ENCODE measurements at places on chromosomes 5 and 9. TPM values are rescaled to one million over a fixed set of nuclear protein-coding genes. Genes with fewer than 3 reads are reported as not detected.

DNA sequence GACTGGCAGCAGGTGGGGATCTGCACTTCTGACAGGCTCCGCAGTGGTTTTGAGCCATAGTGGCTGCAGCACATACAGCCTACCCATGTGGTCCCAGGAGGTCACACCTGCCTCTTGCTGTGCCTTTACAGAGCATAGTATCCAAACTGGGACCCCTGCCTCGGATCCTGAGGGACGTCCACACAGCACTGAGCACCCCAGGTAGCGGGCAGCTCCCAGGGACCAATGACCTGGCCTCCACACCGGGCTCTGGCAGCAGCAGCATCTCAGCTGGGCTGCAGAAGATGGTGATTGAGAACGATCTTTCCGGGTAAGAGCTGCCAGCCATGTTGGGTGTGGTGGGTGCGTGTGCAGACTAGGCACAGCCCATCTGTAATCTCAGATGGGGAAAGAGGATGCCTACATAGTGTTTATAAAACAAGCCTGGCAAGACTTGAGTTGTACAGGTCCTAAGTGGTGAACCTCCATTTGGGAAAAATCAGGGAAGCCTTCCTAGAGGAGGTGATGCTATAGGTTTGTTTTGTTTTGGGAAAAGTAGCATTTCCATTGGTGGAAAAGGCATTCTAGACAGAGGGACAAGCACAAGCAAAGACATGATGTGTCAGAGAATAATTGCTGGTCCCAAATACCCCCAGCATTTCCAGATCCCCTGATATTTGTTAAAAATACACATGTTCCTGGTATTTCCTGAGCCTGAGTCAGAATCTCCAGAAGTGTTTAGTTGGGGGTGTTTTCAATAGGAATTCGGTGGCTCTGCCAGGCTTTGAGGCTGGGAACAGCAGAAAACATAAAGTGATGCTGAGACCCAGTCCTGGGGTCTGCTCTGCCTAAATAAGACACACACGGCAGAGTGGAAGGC, 119.2 kb downstream of the DAB2IP start:
- H3K27ac ChIP-seq: no peak overlapping the region
- H3K36me3 ChIP-seq: no peaks in the 10 kb centered on the region
- peaks cover 3% of the 10 kb centered on the region for H3K27me3 ChIP-seq
- no peak for DNase-seq

DNA sequence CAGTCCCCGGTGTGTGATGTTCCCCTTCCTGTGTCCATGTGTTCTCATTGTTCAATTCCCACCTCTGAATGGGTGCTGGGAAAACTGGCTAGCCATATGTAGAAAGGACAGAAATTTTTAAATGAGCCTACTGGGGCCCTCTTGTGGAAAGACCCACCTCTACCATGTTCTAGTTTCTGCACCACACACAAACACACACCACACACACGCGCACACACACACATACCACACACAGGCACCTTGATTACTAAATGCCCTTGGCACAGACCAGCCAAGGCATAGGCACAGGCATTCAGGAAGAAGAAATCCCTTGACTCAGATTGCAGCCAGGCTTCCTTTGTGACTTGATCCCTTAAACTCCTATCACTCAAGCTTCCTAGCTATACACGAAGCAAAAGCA, 60.5 kb downstream of the SIL1 start:
- no peak overlapping the region for H3K4me3 ChIP-seq
- peaks cover 2% of the 10 kb centered on the region for H3K27me3 ChIP-seq
- no peak for DNase-seq
- H3K36me3 ChIP-seq: no peaks in the 10 kb centered on the region
- peaks cover 18% of the 10 kb centered on the region for H3K4me1 ChIP-seq

DNA sequence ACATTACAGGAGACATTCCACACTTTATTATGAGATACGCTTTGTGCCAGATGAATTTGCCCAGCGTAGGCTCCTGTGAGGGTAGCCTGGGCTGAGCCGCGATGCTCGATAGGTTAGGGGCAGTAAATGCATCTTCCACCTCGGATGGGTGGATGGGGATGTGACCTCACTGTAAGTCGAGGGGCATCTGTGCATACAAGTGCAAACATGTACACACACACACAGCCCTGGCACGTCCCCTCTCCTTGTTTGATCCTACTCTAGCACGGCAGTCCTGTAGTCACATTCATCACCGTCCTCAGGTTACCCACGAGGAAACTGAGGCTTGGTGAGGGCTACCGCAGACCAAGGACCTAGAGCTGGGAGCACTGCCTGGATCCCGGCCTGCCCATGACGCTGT, 166.8 kb downstream of the COL23A1 start:
- H3K4me3 ChIP-seq: no peak overlapping the region
- no peaks in the 10 kb centered on the region for H3K36me3 ChIP-seq
- DNase-seq: no peak
- H3K4me1 ChIP-seq: no peaks in the 10 kb centered on the region
- no peak overlapping the region for H3K27ac ChIP-seq

GRCh38 chr9:91809581-91810285, 140.3 kb downstream of the ROR2 start:
- no peak overlapping the region for H3K27ac ChIP-seq
- no peak overlapping the region for H3K4me3 ChIP-seq
- peaks cover 4% of the 10 kb centered on the region for H3K27me3 ChIP-seq
- no peaks in the 10 kb centered on the region for H3K36me3 ChIP-seq

DNA sequence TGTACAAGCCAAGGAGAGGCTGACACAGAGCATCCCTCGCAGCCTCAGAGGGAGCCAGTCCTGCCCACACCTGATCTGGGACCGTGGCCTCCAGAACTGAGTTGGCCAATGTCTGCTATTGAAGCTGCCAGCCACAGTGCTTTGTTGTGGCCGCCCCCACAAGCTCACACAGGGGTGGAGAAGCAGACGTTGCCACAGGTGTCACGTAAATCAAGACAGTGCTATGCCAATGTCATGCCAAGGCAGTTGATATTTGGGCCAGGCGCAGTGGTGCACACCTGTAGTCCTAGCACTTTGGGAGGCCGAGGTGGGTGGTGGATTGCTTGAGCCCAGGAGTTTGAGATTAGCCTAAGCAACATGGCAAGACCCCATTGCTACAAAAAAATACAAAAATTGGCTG, 17.3 kb upstream of the TERT start:
- peak overlapping the region; percentile 22 for H3K4me3 ChIP-seq
- peaks cover 12% of the 10 kb centered on the region for H3K36me3 ChIP-seq
- H3K4me1 ChIP-seq: peaks cover 39% of the 10 kb centered on the region
- DNase-seq: peak; percentile 56
- peaks cover 16% of the 10 kb centered on the region for H3K27me3 ChIP-seq

- H3K27me3 ChIP-seq: peaks cover 4% of the 10 kb centered on the region
- H3K36me3 ChIP-seq: peaks cover 9% of the 10 kb centered on the region
- H3K4me3 ChIP-seq: no peak overlapping the region
- no peak overlapping the region for H3K27ac ChIP-seq
- DNase-seq: no peak
- no peaks in the 10 kb centered on the region for H3K4me1 ChIP-seq
Measured at GRCh38 chr5:52856564-52856963, 68.8 kb downstream of the ITGA1 start.

DNA sequence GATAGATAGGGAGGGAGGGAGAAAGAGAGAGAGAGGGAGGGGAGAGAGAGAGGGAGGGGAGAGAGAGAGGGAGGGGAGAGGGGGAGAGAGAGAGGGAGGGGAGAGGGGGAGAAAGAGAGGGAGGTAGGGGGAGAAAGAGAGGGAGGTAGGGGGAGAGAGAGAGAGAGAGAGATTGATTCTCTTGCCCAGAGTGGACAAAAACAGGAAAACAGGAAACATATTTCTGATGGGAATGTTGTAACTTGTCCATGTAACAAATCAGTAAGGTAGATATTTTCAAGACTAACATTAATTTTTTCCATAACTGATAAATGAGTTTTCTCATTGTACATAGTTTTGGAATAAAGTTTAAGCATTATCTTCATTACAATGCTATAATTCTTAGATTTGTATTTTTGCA, 811.7 kb upstream of the GRAMD2B start:
- no peaks in the 10 kb centered on the region for H3K36me3 ChIP-seq
- H3K27ac ChIP-seq: no peak overlapping the region
- H3K4me1 ChIP-seq: no peaks in the 10 kb centered on the region
- DNase-seq: no peak

DNA sequence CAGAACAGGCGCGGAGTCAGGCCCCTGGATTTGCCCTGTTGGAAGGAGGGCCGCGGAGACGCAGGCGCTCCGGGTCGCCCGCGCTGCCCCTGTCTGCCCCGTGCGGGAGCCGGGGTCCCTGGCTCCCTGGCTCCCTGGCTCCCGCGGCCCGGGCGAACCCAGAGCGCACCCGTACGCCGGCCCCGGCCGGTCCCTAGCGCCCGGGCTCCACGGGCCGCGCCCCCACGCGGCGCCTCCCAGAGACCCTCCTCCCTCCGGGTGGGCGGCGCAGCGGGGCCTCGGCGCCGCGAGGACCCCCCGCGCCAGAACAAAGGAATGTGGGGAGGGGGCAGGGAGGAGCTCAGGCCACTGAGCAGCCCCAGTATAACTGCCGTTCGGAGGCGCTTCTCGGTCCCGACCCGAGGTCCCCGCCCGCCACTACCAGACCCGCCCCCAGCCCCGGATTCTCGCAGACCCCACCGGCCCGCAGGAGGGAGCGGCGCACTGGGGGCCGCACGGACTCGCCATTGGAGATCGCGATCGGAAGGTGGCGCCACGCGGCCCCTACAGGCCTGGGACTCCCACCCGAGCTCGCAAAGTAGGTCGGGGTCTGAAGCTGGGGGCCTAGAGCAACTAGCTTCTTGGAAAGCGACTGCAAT, 2.4 kb downstream of the NFIL3 start:
- H3K4me3 ChIP-seq: peak overlapping the region; percentile 97
- H3K4me1 ChIP-seq: peaks cover 66% of the 10 kb centered on the region
- DNase-seq: no peak
- H3K36me3 ChIP-seq: peaks cover 8% of the 10 kb centered on the region
- peak overlapping the region; percentile 93 for H3K27ac ChIP-seq

DNA sequence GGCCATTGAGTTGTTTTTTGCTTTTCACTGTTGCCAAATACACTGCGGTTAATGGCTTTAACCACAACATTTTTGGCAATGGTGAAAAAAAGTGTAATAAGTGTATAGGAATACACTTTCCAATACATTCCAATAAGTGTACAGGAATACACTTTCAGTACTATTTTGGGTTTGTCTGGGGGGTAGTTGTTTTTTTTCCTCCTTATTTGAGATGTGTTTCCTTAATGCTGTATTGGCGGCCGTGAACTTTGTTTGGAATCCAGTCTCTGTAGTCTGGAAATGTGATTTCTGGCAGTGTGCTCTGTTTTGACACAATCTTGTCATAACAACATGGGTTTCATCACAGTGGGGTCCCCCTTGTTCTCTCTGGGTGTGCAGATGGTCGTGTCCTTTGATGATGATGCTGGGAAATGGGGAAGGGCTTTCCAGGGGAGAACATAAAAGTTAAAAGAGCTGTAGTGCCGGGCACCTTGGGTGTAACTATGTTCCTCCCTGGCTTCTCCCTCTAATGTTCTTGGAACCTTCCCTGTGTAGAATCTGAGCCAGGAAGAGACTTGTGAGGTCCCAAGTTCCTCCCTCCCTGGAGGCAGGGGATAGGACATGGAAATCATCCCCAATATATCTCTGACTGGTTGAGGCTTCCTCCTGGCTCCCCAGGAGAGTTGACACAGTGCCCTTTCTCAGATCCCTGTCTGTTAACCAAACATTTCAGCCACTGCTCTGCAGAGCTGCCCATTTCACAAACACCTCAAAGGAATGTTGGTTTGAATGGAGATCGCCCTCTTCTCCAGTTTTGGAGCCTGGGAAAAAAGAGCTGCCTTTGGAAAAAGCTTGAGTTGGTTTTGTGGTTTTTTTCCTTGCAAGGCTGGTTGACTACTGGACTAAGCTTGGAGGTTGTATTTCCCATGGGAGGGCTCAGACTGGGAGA, 44.8 kb downstream of the RCL1 start:
- H3K27ac ChIP-seq: no peak overlapping the region
- H3K27me3 ChIP-seq: no peaks in the 10 kb centered on the region
- no peak for DNase-seq
- no peak overlapping the region for H3K4me3 ChIP-seq

- peaks cover 8% of the 10 kb centered on the region for H3K36me3 ChIP-seq
- DNase-seq: peak; percentile 70
- peak overlapping the region; percentile 93 for H3K4me3 ChIP-seq
- H3K4me1 ChIP-seq: peaks cover 61% of the 10 kb centered on the region
- no peaks in the 10 kb centered on the region for H3K27me3 ChIP-seq
Measured at GRCh38 chr5:126972062-126972895, 58.1 kb downstream of the MARCHF3 start.

DNA sequence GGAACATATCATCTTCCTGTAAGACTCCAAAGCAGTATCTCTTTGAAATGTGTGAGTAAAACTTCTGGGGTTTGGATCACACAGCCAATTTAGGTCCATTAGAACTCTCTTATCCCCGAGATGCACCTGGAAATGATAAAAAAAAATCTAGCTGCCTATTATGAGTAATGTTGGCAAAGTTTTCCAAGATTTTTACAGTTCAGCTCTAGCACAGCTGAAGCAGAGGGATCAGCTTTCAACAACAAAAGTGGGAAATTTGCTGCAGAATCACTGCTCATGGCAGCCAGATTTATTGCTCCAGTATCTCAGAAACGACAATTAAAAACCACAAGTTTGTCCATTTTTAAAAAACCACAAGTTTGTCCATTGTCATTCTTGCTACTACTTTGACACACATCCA, 292.2 kb downstream of the IRX2 start:
- no peak overlapping the region for H3K4me3 ChIP-seq
- no peaks in the 10 kb centered on the region for H3K36me3 ChIP-seq
- no peak for DNase-seq
- H3K27ac ChIP-seq: no peak overlapping the region
- peaks cover 7% of the 10 kb centered on the region for H3K27me3 ChIP-seq

DNA sequence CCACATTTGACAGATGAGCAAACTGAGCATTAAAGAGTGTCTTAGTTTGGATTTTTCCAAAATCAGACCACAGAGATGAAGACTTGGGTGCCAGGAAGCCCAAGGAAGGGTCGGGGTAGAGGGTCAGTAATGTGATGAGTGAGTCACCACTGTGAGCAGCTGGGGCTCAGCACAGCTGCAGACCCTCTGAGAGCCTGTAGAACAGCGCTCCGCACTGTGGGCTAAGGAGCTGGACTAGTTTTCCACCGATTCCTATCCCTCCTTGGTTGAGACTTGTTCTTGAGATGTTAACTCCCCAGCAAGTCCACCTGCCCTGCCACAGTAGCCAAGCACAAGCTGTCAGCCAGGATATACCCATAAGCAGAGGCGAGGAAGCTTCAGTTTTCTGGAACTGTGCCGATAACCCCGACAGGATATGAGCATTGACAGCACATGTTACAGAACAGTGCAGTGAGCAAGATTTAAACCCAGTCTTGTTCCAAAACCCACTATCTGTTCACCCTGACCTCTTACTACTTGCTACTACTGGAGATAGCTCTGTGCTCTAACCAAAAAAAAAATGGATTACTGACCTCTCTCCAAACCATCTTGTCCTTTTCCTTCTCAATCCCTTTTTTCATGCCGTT, 31.8 kb downstream of the EGFLAM start:
- H3K27me3 ChIP-seq: no peaks in the 10 kb centered on the region
- no peaks in the 10 kb centered on the region for H3K36me3 ChIP-seq
- H3K27ac ChIP-seq: no peak overlapping the region
- no peak for DNase-seq
- H3K4me1 ChIP-seq: no peaks in the 10 kb centered on the region

The PCDHGA4 gene
- 0.48 TPM for total RNA-seq

The CFAP77 gene
- not detected for total RNA-seq

The ARID3C gene
- not detected for total RNA-seq
